ENCODE measurements at places on chromosomes 13 and 19.

- DNase-seq = no peak
Measured at GRCh38 chr19:52542984-52543664, 15.7 kb downstream of the ZNF808 start.

- no peak for DNase-seq
Measured at GRCh38 chr13:110366733-110367132, 59.6 kb downstream of the COL4A2 start.

DNA sequence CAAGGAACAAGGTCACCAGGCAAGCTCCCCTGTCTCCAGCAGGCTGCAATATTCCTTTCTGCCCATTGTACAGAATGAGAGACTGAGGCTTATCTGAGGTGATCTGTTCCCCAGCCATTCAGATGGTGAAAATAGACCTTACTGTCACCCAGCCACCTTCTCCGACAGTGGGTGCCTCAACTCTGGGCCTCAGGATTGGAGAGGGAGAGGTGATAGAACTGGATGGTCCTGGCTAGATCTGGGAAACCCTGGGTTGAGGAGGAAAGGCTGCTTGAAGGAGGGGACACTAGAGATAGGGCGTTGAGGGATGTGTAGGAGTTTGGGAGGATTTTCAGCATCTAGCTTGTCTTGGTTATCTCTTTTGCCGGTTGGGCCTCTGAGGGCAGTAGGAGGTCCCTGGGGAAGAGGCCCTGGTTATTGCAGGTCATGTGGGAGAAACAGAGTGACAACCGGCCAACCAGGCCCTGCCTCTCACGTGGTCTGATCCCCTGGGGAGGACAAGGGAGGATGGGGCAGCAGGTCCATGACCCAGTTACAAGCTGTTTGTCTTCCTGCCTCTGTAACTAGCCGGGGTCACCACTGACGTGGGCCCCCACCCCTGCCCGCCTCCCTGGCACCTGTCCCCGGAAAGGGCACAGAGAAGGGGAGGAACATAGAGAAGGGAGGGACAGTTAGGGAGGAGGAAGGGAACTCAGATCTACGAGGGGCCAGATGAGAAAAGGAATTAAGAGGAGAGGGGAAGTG lies 8.2 kb downstream of the NFIC start:
- no peak for DNase-seq

DNA sequence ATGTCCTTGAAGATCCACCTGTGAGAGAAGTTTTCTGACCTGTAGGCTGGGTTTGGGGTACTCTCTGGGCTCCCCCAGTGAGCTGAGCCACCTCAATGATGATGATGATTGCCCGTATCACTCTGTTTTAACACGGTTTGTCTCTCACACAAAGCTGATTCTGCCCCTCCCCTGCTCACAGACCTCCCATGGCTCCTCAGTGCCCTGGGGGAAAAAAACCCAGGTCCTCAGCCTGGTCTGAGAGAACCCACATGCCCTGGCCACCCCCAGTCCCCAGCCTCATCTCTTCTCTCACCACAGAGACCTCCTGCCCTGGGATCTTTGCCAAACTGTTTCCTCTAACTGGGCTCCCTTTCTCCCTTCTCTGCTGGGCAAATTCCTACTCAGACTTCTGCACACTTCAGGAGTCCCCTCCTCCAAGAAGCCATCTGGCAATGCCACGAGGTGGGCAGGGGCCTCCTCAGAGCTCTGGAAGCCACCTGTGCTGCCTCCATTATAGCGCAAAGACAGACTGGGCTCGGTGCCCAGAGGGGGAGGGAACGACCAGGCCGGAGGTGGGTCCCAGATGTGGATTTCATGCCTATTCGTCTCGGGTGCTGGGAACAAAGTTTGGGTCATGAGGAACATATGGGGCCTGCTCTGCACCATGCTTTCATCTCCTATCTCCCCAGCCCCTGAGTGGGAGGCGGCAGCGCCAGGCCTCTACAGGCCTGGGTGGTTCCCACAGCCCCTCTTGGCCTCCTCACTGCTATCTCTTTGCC lies 8.5 kb upstream of the CA11 start:
- DNase-seq = no peak

GRCh38 chr19:47447470-47448359 lies 24.0 kb downstream of the SLC8A2 start:
- no peak for DNase-seq

DNA sequence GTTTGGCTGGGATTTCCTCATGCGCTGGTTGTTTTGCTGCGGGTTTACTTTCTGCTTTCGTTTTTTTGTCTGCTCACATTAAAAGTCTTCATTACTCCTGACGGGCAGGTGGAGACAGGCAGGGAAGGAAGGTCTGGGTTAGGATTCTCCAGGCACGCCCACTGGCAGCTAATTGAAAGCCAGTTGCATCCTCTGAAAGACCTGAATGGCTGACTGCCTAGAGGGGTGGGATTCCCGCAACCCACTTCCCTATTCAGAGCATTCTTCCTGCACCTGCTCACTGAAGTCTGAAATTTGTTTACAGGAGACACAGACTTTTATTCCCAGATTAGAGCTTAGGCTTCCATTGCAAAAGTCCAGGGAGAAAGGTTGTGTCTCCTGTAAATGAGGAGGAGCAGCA lies 172.0 kb downstream of the UQCRFS1 start:
- no peak for DNase-seq

GRCh38 chr19:56271151-56271550 lies 1.4 kb upstream of the EDDM13 start:
- DNase-seq = no peak

GRCh38 chr13:49246850-49247642 lies 679 bp upstream of the CDADC1 start:
- DNase-seq = no peak

- DNase-seq = no peak
Measured at GRCh38 chr13:68749796-68750195, 1357.8 kb upstream of the ATXN8OS start.

DNA sequence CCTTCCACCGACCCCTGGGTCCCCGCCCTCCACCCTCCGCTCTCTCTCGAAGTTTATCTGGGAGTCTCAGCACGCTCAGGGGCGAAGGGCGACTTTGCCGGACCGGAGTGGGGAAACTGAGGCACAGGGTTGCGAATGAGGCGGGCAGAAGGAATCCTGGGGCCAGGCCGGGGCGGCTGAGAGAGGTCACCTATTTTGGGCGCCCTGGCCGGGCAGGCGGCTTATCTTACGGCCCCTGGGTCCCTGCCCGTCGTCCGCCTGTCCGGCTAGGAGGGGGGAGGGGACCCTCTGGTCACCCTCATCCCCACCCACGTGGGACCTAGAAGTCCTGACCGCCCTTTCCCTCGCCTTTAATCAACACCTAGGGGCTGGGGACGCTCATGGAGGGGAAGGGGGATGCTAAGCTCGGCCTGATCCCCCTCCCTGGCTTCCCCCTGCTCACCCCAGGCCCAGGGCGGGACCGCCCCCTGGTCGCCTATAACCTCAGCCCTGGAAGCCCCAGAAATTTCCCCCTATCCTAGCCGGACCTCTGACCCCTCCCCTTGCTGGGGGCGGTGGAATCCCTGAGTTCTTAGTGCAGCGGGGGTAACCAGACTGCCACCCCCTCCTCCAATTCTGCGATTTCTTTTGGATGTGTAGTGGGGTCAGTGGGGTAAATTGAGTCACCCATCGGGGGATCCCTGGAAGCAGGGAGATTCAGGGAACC lies 556 bp downstream of the TRIP10 start:
- DNase-seq = no peak

GRCh38 chr19:18771328-18772242 lies 19.5 kb downstream of the COMP start:
- no peak for DNase-seq

DNA sequence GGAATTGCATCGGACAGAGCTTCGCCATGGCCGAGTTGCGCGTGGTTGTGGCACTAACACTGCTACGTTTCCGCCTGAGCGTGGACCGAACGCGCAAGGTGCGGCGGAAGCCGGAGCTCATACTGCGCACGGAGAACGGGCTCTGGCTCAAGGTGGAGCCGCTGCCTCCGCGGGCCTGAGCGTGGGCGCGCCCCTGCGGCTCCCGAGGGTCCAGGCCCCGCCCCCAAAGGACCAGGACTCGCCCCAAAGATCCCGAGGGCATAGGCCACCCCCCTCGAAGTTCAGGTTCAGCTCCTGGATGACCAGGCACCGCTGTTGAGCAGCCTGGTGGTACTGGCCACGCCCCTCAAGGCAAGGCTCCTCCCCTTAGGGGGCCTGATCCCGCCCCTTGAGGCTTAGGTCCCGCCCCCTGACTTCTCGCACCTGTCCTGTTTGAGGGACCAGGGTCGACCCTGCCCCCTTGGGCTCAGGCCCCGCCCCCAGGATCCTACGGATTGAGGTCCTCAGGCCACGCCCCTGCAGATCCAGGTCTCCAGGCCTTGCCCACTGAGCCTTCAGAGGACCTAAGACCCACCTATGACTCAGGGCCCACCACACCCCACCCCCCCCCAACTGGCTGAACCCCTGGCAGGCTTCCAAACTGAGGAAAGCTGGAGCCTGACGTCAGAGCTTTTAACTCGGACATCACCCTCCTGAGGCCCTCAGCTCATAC lies 43.1 kb downstream of the CYP4F22 start:
- DNase-seq = no peak
